ENCODE measurements at places on chromosomes 3 and 15.

DNA sequence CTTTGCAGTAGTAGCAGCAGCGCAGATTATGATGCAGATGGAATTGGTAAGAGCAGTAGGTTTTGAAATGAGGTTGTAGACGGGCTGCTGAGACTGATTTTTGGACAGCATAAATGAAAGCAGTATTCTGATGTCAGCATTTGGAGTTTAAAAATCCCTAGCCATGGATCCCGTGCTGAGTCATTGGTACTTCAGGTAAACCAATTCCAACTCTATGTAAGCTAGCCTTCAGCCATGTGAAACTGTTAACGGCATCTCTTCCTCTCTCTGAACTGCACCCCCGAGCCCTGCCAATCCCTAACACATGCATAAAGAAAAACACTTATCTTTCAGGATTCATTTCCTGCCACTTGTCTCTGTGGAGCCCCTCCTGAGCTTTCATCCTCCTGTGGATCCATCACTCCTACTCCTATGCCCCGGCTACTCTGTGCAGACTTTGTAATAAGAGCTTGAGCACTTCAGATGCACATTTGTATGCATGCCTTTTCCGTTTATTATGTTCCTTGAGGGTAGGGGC is 119.0 kb downstream of the AKAP13 start:
- DNase-seq: no peak

- peak; percentile 55 for DNase-seq
Observed at GRCh38 chr3:67384760-67385397, 269.5 kb downstream of the SUCLG2 start.

DNA sequence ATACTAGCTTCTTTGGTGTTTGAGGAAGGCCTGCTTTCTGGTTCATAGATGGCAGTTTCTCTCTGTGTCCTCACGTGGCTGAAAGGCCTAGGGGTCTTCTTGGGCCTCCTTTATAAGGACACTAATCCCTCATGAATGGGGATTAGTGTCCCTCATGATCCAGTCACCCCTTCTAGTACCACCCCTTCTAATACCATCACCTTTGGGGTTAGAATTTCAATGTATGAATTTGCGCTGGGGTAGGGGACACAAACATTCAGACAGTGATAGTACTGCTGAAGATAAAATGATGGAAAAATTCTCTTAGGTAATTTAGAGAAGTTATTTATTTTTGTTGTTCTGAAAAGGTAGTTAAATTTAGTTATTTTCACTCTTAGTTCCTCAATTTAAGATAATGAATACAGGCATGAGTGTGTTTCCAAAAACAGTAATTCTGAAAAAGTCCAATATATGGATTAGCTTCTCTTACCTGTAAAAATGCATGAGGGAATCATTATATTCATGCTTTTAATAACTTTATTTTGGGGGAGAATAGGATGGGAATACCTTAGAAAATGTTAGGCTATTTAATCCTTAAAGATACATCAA is 103.6 kb downstream of the FNDC3B start:
- DNase-seq: no peak

GRCh38 chr3:149655826-149656574 is 1.8 kb downstream of the WWTR1 start:
- DNase-seq: no peak

DNA sequence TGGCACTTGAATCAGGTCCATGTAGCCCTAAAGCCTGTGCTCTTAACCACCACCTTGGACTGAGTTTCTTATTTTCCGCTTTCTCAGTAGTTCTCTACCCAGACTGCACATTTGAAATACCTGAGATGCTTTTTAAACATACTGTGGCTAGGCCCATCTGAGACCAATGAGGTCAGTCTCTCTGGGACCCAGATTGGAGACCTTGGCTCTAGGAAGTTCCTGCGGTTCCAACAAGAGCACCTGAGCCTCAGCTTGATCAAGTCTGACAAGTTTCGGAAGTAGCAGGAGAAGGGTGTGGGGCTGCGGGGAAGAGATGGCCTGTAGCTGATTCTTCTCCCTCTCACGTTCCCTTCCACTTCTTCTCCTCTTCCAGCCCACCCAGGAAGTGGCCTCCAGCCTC is 11.5 kb upstream of the TSEN2 start:
- no peak for DNase-seq

- no peak for DNase-seq
Observed at GRCh38 chr3:45027441-45027840, 1.3 kb downstream of the CLEC3B start.

DNA sequence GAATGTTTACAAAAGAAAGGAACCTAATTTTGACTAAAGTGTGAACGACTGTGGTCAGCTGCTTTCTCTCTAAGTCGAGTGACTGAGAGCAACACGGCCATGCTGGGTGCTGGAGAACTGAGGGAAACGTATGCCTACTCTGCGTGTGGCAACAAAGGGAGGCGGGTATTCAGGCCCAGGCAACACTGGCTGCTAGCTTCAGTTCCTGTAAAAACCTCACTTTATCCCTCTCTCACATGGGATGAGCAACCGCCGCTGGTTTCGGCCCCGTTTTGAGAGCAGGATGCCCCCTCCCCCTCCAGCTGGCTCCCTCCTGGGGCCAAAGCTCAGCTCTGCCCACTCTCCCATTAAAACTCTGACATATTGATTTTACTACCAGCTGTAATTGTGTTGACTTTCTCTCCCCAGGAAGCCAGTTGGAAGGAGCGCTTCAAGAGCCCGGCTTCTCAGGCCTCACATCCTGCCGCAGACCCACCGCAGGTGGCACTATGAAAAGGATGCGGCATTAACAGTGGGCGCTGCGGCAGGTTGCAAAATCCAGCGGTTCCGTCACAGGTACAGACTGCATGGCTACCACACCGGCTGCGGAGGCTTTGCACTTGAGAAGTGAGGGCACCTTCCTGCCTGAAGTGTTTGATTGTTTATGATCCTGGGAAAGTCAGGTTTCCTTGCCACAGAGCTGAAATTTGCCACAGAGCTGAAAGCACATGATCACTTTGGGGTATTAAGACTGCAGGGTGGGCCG is 12.7 kb downstream of the PLXND1 start:
- DNase-seq: peak; percentile 87

DNA sequence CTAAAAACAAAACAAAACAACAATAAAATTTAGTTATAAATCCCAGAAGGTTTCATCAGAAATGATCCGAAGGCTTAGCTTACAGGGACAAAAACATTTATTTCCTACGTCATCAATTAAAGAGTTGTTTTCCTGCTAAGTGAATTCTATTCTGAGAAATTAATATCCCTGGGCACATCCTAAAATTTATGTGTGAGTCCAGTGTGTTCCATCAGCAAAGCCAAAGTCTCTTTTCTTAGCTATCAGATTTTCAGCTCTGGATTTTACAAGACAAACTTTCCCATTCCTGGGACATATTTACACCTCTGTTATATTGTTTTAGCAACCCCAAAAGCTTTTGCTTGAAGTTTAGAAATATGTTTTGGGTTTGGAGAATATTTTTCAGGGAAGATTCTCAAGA is 4.4 kb upstream of the TMC3 start:
- DNase-seq: no peak

GRCh38 chr3:177037241-177037640 is 160.0 kb downstream of the TBL1XR1 start:
- DNase-seq: no peak

DNA sequence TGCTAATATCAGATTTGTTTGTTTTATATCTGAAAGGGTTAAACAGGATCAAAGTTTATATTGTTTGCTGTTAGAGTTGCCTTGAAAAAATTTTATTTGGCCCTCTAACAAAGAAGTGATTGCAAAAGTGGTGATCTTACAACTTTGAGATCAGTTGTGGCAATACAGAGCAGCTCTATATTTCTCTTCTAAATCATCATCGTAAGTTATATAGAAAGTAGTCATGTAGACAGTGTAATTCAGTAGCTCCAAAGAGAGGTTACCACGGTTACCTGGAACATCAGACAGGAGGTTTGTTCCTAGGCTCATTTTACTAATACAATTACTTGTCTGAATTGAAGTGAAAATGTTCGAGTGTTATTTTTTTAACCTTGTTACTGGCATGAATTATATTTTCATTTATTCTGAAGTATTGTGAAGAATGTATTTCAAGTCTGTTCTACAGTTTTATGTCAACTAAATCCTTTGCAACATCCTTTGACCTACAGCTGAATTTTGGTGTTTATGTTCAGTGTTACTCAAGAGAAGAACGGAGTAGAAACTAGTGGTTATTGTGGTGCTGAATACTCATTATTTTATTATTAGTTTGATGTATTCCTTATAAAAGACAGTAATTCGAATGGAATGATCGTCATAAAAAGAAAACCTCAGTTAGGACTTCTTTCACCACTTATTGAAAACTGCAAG is 214.2 kb downstream of the NAALADL2 start:
- DNase-seq: no peak

GRCh38 chr15:31241888-31242522 is 84.6 kb upstream of the KLF13 start:
- no peak for DNase-seq

DNA sequence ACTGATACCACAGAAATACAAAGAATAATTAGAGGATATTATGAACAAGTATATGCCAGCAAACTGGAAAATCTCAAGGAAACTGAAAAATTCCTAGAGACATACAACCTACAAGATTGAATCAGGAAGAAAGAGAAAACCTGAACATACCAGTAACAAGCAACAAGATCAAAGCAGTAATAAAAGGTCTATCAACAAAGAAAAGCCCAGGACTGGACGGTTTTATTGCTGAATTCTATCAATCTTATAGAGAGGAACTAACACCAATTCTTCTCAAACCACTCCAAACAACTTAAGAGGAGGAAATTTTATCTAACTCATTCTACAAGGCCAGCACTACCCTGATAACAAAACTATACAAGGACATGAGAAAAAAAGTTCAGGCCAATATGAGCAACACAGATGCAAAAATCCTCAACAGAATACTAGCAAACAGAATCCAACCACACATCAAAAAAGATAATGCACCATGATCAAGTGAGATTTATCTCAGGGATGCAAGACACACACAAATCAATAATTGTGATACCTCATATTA is 71.1 kb upstream of the IMPG2 start:
- no peak for DNase-seq

DNA sequence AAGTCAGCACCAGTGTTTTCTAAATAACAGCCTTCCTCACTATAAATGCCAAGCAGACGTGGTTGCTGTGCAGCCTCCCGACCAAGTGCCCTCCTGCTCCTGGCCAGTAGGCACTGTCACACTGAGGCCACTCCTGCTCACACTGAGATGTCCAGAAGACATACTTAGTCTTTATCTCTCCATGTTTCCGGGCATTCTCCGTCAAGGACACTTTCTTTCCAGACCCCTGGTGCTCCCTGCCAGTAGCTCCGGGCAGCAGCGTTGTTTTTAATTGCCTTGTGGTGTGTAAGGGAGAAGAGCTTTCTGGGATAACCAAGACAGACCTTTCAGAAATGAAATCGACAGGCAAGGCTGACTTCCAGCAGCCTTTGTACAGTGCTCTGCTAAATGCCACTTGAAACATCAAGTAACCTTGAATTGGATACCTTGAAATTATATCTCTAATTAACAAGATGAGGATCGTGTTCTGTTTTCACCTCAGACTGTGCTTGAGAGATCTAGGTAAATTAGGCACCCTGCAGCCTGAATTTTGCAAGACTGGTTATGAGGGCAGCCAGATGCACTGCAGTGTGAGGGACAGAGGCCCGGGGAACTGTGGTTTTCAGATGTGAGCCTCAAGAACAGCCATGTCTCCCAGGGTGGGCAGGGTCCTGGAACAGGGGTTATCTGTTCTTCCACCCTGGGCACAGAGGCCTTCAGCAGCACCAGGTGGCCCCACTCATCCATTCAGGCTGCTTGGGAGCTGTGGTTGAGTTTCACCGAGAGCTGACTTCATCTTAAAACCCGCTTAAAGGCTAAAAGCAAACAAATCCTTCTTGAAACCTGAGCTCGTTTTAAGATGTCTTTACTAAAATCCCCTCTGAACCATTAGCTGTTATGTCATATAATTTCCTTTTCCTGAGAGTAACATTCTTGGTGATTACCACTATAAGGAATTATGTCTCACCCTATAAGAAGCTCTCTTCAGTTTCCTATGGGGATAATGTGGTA is 105.5 kb upstream of the IL12A start:
- no peak for DNase-seq

DNA sequence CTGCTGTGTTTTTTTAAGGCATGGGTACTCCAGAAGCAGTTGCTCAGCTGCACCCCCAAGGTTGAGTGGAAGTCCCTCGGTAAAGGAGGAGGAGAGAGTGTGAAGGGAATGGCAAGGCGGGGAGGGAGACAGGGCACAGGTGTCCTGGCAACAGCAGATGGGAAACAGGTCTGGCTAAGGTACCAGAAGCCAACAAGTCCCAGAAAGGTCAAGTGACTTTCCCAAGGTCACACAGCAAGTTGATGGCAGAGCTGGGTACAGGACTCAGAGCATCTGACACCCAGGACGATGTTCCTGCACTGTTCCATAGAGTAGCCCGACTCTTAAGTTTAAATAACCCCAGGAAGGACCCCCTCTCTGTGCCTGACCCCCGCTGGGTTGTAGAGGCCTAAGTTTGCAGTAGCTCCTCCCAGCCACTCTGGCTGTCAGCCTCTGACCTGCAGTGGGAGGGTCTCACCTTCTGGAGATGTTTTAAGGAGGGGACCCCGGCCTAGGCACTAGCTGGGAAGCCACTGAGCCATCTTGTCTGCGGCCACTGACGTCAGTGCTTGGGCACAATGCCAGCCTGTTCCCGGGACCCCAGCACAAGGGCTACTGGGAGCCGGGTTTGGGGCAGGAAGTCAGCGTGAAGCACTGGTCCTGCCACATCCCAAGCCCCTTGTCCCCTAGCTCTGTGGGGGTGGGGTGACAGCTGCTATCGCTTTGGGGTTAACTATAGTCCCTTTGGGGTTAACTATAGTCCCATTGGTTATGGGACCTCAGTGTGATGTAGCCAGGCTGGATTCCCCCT is 10.5 kb downstream of the CSK start:
- no peak for DNase-seq

- DNase-seq: no peak
Observed at GRCh38 chr15:57446393-57446792, 70.1 kb downstream of the CGNL1 start.

DNA sequence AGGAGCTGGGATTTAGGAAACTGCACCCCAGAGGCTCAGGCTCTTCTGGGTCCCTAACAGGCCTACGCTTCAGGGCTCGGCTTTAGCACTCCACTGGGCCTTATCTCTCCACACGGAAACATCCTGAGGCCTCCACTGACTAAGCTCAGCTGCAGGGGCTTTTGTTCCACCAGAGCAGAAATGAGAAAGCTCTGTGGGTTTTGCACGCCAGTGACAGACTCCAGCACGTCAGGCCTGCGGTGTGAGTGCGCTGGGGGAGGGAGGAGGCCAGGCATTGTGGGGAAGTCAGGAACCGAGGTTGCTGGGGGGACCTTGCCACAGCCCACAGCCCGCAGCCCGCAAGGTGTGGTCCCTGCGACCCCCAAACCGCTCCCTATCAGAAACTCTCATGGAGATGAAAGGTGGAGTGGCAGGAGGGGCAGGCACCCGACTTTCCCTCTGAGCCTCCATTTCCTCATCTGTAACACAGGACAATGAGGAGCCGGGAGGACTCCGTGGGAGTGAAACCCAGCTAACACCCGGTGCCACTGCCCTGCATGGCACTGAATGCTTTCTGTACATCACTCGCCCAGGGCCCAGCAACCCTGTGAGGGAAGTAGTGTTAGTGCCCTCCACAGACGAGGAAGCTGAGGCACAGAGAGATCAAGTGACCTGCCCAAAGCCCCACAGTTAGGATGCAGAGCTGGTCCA is 106.5 kb downstream of the TPRA1 start:
- DNase-seq: no peak

GRCh38 chr15:83940136-83940535 is 286.2 kb downstream of the ADAMTSL3 start:
- DNase-seq: no peak

GRCh38 chr3:133532951-133533350 is 40.5 kb upstream of the CDV3 start:
- DNase-seq: no peak
